ENCODE measurements at places on chromosomes 13 and 19.

DNA sequence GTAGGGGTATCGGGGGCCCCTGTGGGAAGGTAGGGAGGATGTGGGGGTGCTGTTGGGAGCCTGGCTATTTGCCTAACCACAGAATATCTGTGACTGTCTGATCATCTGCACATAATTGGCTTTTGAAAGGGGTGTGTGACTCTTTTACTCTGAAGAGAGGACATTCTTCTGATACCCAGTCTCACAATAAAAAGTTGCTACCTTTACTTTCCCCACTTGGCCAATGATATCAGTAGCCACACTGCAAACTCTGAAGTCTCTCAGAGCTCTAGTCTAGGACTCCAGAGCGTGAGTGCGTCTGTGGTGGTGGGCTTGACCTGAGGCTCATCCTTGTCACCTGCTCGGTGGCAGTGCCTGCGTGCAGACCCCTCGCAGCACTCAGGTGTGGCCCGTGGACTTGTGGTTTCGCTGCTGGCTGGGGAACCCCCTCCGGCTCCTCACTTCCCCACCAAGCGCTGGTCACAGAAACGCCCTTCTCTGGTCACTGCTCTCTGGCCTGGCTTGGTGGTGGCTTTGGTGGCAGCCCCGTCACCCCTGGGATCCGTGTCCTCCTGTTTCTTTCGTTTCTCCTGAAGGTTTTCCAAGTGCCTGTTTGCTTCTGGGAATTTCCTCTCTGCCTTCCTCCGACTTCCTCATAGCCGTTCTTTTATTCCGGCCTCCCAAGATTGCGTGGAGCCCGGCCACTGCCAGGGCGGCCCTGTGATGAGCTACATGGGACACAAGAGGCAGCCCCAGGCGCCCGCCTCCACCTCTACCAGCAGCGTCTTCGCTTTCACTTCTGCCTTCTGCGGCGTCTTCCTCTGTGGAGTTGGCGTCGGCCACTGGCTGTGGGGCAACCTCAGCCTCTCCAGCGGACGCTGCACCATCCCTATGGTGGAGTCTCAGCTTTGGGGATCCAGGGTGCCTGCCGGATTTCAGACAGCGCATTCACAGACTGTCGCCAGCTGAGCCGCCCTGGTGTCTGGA is 78.0 kb downstream of the ATP11A start:
- no peak for DNase-seq

- DNase-seq: no peak
Measured at GRCh38 chr19:16117594-16118033, 5.9 kb downstream of the RAB8A start.

GRCh38 chr19:49906879-49907564 is 10.3 kb upstream of the IL4I1 start:
- no peak for DNase-seq

GRCh38 chr13:98335721-98336120 is 158.7 kb upstream of the RNF113B start:
- DNase-seq: no peak

DNA sequence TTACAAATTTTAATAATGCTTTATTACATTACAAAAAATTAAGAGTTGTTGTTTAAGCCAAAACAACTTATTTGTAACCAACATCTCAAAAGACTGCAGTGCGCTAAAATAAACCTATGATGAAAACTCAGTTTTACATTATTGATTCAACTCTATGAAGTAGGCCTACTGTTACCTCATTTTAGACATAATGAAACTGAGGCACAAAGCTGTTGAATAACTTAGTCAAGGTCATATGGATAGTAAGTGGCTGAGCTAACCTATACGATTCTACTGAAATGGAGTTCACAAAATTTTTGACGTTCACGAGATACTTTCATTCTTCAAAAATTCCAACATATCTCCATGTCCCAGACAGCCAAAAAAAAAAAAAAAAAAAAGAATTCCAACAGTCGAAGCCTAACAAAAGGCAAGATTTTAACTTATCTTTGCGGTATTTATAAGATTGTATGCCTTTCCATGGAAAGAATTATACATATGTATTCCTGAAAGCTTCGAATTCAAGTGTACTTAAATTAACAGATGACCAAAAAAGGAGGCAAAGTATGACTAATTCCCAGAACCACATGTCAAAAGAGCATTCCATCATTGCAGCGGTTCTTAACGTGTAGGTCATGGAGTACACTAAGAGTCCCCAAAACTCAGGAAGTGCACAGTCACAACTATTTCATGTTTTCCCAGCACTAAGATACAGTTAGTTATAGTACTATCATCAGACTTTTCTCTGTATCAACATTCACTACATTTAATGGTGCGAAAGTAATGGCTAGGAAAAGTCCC is 69.4 kb downstream of the PSPC1 start:
- no peak for DNase-seq

DNA sequence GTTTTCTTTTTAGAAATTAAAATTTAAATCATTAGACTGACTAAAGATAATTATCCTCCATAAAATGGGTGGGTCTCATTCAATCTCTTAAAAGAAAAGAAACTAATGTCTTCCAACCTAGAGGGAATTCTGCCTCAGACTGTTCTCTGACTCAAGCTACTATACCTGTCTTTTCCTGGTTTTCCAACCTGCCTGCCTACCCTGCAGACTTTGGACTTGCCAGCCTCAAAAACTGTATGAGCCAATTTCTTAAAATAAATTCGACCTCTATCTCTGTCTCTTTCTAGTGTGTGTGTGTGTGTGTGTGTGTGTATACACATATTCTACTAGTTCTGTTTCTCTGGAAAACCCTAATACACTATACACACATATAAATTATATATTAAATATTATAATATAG is 847.3 kb downstream of the PCDH17 start:
- DNase-seq: no peak

GRCh38 chr19:48746738-48747575 is at the start of gene IZUMO1:
Gene IZUMO1 (minus strand): TSS chr19:48746909. CDS start chr19:48745859, 1,050 bp downstream.
- DNase-seq: no peak

- no peak for DNase-seq
Measured at GRCh38 chr13:38090913-38091312, 221.3 kb upstream of the TRPC4 start.

- DNase-seq: no peak
Measured at GRCh38 chr13:110330491-110331011, 23.5 kb downstream of the COL4A2 start.

DNA sequence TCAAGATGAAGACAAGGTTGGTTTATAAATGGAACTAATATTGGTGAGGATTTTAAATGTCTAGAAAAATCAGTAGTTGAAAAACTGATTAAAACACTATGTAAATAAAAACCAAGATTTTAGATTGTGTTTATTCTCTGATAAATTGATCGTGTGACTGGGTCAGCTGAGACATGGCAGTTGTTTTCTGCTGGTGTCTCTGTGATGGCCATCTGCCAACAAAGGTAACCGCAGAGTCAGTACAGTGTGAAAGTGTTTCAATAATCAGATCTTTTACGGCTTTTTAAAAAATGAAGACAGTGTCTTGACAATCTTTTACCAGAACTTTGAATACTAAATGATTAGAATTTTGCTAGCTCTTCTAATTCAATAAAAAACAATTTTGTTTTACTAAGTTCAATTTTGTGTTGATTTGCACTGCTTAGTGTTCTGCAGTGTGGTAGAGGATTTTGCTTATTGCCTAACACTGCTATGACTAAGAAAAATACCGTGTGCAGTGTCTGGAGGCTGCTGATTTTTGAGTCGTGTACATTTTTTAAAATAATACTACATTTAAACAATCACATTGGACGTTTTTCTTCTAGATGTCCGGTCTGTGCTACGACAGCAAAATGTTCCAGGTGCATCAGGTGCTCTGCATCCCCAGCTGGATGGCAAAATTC is 32.7 kb upstream of the GPR183 start:
- no peak for DNase-seq

- DNase-seq: no peak
Measured at GRCh38 chr13:20173116-20173746, 12.4 kb upstream of the GJA3 start.

DNA sequence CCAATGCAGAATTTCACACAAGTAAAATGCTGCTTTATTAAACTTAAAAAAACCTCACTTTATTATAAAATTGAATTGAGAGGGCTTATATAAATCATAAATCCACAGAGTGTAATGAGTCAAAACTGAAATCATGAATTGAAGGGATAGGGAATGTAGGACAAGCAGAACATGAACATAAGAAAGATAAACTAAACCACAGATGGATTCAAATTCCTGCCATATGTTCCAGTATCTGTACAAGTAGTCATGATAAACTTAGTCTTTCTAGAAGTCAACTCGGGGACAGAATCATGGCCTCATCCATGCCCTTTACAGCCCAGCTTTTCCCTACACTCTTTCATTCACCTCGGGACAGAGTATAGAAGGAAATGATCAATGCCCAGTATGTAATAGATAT is 16.6 kb downstream of the LMO7 start:
- DNase-seq: no peak
